Posterior vena cava (tissue), 2 donors: ENCODE measurements at places on chromosomes 5 and 9.

GRCh38 chr5:128695791-128696530, 157.9 kb upstream of the FBN2 start:
- no peak for DNase-seq

DNA sequence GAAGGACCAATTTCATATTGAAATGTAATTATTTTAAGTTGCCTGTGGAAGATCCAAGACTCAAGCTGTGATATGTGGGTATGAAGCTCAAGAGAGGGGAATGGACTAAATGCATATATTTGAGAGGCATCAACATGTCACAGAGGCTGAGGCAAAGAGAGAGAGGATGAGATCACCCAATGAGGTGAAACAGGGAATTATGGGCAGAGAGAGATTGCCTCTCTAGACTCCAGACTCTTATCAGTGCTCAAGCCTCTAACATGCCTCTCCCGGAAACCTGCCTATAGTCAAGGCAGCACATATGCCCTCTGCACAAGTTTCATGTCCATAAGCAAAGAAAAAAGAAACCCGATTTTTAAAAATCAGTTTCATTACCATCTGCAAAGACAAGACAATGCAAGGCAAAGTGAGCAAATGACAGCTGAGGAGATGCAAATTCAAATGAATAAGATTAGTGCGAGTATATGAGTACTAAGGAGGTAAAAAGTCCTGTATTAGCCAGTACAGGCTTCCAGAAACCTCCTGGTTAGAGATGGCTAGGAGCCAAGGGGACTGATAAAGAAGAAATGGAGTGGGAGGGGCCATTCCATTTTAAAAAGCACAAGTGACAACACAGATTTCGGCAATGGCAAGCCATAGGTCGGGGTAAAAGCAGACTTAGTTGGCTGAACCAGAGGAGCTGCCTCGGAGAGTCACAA, 9.4 kb downstream of the APTX start:
- no peak for DNase-seq

GRCh38 chr5:157918811-157919742, 60.1 kb upstream of the CLINT1 start:
- DNase-seq, result no peak

DNA sequence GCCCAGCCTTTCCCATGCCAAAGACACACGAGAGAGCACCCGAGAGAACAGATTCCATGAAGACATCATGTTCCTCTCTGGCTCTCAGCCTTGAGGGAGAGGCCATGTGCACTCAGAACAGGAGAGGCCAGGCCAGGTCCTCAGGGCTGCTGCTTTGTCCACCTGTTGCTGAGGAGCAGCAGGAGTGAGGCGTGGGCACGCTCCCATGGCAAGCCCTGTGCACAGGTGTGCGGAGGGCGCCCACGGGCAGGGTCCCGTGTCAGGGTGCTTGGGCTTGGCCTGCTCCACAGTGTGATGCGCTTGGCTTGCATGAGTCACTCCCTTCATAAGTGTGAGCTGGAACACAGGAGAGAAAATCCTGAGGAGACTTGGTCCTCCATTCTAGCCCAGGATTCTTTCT, 27.4 kb downstream of the ZNF354A start:
- DNase-seq, result no peak

DNA sequence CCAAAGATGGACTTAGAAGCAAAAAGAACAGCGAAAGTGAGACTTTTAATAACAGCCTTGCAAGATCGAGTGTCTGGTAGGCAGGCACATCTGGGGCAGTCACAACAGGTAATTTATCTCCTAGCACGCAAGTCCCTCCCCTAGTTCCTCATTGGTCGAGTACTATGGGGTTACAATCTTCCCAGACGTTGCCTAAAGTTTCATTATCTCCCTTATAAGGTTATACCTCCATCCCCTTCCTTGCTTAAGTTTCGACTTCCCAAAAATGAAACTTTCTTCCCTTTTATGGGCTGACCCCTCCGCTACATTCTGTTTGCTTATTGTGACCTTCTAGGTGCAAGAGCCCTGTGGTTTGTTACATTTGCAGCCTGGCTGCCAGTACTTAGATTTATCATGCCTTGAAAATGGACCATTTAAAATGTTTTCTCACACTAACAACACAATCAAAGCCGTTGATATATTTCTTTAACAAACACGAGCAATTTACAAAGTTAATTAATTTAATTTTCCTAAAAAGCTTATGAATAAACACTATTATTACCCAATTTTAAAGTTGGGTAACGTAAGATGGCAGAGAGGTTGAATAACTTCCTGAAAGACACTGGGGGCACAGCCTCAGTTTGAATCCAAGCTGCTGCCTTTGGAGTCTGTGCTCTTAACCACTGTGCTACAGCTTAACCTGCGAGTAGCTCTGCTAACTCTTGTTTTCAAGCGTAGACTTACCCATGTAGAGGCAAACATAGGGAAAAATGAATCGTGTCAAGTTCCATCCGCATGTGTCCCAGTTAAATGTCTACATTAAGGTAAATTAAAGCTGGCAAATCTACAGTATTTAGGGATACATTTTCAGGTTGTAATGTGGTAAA, 91.7 kb downstream of the EDIL3 start:
- no peak for DNase-seq

DNA sequence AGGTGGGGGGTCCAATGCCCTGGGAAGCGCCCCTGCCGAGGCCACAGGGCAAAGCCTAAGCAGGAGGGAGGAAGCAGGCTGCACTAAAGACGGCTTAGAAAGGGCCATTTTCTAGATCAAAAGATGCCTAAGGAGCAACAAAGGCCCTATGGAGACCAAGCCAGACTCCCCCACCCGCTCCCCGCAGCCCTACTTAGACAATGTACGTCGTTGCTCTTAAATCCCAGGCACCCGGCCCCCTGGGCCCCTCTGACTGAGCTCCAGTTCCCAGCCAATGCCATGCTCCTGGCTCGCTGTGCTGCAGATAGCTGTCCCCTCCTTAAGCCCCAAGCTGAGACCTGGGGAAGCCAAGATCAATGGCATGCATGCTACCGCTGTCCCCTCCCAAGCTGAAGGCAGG, 10.3 kb downstream of the IPPK start:
- DNase-seq, result peak; percentile 62

DNA sequence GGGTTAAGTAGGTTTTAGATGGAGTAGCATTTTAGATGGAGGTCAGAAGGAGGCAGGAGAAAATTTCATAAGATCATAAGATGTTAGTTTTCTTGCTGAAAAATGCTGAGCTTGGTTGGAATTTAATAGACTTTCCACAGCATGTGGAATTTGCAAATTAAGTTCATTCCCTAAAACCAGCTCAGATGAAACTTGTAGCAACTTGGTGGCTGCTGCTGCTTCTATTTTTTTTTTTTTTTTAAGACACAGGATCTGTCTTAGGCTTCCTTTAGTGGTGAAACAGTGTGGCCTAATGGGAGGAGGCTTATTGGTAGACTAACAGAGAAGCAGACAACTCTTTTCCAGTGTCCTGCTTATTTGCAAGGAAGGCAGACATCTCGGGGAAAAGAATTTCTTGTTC, 154.5 kb downstream of the AOPEP start:
- no peak for DNase-seq

GRCh38 chr5:127804886-127805426, 101.8 kb downstream of the CCDC192 start:
- no peak for DNase-seq
